ENCODE measurements at places on chromosomes 12 and 14.
A peak's percentile ranks its signal among the peaks of the same experiment; 100 is the strongest.

DNA sequence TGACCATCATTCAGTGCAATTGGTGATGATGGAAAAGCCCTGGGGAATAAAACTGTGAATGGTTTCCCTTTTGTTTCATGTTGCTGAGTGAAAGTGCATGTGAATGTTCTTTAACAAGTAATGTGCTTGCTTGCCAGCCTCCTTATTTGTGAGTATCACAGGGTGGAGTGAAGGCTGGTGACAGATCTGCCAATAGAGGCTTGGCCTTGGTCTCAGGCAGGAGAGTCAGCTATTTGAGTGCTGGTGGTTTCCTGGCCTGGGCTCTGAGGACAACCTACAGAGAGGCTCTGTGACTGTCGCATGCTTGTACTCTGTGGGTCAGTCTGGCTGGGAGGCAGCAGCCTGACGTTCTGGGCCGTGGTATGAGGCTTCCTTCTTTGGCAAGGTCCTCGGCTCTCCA lies 20.7 kb downstream of the KRT85 start:
- no peak for DNase-seq

GRCh38 chr14:95196268-95196667 lies 38.9 kb upstream of the DICER1 start:
- DNase-seq: no peak

DNA sequence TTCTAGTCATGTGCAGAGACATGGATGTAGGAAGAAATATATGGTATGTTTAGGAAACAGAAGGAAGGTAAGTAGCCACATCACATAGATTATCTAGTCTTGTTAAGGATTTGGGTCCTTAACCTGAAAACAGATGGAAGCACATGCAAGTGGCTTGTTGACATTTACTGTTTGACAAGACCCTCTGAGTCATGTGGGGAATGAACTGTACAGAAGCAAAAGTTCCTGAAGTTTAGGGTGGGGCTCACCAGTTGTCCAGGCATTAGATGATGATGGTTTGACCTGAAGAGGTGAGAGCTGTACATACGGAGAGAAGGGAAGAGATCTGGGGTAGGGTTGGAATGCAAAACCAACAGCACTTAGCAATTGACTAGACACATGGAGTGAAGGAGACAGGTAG lies 281.1 kb upstream of the GRIP1 start:
- DNase-seq: no peak

DNA sequence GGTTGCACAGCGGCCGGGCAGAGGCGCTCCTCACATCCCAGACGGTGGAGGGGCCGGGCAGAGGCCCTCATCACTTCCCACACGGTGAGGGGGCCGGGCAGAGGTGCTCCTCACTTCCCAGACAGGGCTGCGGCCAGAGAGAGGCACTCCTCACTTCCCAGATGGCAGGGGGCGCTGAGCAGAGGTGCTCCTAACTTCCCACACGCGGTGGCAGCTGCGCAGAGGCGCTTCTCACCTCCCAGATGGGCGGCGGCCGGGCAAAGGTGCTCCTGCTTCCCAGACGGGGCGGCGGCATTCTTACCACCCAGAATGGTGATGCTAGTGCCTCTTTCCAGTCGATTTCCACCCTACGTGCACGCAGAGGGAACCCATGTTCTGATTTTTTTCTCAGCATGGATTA lies 304.4 kb downstream of the RGS6 start:
- no peak for DNase-seq

DNA sequence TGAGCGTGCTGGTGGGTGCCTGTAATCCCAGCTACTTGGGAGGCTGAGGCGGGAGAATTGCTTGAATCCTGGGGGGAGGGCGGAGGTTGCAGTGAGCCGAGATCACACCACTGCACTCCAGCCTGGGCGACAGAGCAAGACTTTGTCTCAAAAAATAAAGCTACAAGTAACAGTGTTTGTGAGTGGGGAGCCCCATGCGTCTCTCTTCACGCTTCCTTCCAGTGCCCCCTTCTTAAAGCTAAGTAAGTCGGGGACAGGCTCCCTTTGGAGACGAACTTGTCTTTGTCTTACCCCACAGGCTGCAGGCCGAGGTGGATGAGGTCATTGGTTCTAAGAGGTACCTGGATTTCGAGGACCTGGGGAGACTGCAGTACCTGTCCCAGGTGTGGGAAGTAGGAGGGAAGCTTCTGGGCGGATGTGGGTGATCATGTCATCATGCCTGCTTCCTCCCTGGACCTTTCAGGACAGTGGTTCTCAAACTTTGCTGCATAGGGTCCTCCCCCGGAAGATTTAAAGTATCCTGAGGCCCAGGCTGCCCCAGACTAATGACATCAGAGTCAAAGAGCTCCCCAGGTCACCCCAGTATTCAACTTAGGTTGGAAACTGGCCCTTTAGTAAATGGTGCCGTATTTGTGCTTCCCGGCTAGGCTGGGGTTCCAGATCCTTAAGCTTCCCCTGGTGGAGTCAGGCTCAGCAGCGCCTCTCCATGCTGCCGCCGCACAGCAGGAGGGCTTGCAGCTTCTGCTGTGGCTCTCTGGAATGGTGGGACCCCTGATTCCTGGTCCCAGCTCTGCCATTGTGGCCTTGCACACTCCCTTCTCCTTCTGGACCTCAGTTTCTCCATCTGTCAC lies 37.1 kb downstream of the CYP46A1 start:
- no peak for DNase-seq

GRCh38 chr14:95895720-95896119 lies 19.1 kb downstream of the TUNAR start:
- peak; percentile 30 for DNase-seq

GRCh38 chr14:44803239-44803905 lies 158.4 kb downstream of the KLHL28 start:
- DNase-seq: no peak
